ENCODE measurements at places on chromosomes 4 and X.

GRCh38 chr4:177281351-177281909 is 28.2 kb upstream of the NEIL3 start:
- no peak for DNase-seq

DNA sequence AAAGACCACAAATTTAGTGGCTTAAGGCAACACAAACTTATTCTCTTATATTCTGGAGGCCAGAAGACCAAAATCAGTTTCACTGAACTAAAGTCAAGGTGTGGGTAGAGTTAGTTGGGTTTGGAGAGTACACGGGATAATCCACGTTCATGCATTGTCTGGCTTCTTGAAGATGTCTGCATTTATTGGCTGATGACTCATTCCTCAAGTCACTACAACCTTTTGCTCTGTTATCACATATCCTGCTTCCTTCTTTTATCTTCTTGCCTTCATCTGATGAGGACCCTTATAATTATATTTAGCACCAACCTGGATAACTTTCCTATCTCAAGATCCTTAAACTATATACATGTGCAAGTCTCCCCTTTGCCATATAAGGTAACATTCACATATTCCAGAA is 590.0 kb downstream of the FSTL5 start:
- no peak for DNase-seq

GRCh38 chr4:16641971-16642370 is 256.5 kb downstream of the LDB2 start:
- DNase-seq = no peak

- no peak for DNase-seq
These were observed 21.4 kb upstream of the FAM9B start for GRCh38 chrX:9055354-9055753.

GRCh38 chr4:79621061-79621460 is 213.0 kb upstream of the GK2 start:
- no peak for DNase-seq

DNA sequence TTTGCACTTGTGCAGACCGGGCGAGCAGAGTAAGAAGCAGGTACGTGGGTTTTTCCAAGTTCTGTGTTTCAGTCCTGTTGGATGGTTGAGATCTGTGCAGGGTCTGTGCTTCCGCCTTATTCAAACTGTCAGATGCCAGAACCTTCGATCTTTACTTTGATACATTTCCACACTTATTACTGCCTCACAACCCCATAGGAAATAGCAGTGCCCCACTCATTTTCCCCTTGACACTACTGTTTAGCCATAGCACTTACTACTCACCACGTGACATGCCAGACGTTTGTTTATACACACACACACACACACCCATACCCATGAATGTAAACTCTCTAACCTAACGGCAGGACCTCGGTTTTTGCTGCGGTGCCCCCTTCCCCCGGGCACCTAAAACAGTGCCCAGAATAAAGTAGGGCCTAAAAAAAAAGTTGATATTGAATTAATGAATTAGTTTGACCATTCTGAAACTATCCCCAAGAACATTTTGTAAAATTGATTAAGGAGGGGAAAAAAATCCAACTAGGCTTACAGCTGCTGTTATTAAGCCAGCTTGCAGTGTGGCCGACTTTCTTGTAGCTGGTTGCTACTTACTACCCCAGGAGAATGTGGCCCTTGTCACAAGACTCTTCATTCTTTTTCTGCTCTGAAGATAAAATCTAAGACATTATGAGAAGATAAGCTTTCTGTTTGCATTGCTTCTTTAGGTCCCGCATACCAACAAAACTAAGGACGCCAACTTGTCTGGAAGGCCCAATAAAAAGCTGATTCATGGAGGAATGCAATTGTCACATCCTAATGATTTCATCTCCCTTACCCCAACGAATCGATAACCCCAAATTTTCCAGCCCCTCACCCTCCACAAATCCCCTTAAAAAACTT is 704 bp upstream of the SEPSECS start:
- no peak for DNase-seq

DNA sequence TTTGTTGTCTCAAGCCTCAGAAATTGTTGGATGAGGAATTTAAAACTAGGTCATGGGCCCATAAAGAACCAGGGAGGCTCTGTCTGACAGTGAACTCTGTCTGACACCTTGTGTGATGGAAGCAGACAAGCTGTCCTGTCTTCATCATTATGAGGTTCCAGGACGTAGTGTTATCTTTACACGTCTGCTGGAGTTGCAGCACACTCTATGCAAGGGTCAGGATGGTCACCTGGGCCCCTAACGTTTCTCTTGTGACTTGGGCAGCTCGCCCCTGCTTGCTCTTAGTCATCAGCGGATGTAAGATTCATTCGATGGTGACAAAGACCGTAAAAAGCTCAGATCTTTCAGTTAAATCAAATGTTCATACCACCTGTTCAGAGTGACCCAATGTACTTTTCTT is 92.0 kb upstream of the ADGRG2 start:
- DNase-seq = no peak

GRCh38 chr4:184784628-184785257 is 41.0 kb downstream of the ACSL1 start:
- no peak for DNase-seq

DNA sequence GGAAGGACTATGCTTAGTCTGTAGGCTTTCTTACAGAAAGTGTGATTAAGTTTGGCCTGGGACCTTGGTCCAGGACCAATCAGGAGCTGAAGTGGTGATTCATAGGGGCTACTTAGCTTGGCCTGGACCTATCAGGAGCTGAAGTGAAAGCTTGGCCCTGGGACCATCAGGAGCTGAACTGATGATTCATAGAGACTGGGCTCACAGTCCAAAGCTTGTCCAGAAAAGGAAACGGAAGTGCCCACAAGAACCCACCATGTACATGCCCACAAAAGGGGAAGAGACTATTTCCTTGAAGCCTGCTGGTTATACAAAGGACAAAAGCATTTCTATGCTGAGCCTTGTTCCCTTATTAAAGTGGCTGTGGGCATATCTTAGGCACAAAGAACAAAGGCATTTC is 12.6 kb downstream of the TENT5D start:
- no peak for DNase-seq

DNA sequence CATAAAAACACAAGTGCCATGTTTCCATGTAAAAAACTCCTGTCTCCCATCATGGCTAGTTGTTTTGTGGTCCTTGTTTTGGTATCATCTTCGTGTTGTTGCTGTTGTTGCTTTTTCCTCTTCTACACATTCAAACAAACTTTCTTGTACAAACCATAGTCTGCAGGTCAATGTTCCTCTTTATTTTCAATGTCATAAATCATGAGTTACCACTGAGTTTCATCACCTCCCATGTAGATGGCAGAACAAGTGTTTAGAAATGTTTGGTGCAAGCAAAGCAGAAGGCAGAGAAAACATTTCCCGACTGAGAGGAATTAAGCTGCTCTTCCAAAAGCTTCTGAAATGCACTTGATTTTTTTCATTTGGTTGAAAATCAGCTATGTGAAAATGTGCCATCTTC is 166.0 kb downstream of the ANTXR2 start:
- DNase-seq = no peak

Data from stimulated activated CD4-positive, alpha-beta T cell treated with anti-CD3 and anti-CD28 coated beads, TNF-alpha, amount 100 ng/mL, for 48 hours (primary cell).